ENCODE measurements at places on chromosomes 5 and 9. TPM values are rescaled to one million over a fixed set of nuclear protein-coding genes. Genes with fewer than 3 reads are reported as not detected.
A peak's percentile ranks its signal among the peaks of the same experiment; 100 is the strongest.

DNA sequence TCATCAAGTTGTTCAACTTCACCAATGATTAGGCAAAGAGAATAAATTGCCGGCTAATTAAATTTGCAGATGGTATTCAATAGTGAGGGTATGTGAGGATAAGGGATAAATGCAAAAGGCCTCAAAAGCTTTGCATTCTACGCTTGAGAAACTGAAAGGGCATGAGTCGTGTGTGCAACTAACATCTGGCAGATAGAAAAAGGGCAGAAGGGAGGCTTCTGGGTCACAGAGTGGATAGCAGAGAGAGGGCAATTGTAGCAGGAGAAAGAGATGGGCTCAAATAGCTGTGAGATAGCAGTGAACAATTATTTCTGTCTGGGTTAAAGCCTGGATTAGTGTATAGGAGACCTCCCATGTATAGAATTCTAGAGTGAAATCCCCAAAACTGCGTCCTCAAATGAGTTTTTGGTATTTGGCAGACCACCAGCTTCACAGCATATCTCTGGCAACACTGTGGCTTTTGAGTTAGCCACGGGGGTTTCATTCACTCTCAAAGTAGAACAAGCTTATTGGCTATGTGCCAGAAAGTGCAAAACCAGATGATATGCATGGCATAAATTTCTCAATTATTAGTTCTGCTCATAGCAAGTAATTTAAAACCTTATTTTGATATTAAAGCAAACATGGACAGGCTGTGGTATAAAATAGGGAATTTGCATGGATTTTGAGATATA lies 586.3 kb downstream of the BRINP1 start:
- no peaks in the 10 kb centered on the region for H3K36me3 ChIP-seq
- no peaks in the 10 kb centered on the region for H3K27me3 ChIP-seq
- no peak overlapping the region for H3K4me3 ChIP-seq
- no peak for DNase-seq
- H3K4me1 ChIP-seq, result no peaks in the 10 kb centered on the region

DNA sequence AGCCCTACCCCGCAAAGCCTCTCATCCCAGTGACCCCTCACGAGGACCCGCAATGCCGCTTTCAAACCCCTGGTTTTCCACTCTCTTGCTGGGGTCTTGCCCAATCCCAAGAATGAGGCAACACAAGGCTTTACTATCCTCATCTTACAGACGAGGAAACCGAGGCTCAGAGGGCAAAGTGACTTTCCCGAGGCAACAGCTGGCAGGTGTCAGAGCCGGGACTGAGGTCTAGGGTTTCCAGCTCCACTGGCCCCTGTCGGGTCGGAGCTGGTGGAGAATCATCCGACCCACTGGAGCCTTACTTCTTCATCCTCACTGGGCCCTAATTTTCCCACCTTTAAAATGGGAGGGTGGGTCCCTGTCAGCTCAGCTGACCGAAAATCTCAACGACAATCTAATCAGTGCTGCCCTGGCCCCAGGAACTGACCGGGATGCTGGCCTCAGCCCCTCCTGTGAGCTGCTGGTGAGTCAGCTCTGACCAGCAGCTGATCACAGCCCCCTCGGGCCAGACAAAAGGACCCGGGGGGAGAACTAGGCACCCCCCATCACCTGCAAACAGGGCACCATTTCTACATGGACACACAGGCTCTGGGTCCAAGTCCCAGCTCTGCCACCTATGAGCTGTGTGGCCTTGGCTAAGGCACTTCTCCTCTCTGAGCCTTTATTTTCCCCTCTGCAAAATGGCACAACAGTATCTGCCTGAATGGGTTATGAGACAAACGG lies 72.7 kb upstream of the STXBP1 start:
- no peak for DNase-seq
- H3K4me1 ChIP-seq, result peaks cover 5% of the 10 kb centered on the region
- H3K27ac ChIP-seq, result peak overlapping the region; percentile 40
- H3K27me3 ChIP-seq, result no peaks in the 10 kb centered on the region
- no peaks in the 10 kb centered on the region for H3K36me3 ChIP-seq

DNA sequence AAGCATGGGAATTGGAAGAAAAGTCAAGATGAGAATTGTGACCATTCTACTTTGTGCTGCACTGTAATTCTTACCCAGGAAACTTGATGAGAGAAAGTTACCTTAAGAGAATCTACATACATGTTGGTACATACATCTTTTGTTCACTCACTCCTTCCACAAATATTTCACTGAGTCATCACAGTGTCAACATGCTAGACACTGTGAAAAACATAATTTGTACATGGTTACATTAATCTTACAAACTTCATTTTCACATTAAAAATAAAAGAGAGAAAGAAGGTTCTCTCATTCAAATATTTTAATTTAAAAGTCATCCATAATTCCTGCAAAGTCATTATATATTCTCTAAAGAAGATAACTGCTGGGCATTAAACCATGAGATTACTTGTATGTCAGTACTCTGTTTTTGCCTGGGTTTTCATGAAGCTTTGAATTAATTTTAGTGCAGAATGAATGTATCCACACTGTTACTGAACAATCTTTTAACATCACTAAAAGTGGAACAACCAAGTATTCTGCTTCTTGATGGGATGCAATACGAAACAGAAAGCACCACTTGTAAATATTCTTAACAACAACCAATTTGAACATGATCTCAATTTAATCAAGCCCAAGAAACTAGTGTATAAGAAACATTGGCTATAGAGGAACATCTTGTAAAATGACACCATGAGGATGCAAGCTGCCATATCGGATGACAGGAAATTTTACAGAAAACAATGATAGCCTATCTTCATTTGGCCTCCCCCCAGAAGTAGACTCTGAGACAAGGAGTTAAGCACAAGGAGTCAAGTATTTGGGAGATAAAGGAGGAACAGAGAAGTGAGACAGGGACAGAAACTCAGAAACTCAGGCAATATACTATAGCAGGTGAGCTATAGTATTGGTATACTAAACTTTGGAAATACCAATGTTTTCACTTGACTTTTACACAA lies 28.4 kb downstream of the ERP44 start:
- no peaks in the 10 kb centered on the region for H3K27me3 ChIP-seq
- H3K4me1 ChIP-seq, result no peaks in the 10 kb centered on the region
- no peak for DNase-seq
- no peaks in the 10 kb centered on the region for H3K36me3 ChIP-seq

- no peak for DNase-seq
- H3K4me1 ChIP-seq, result no peaks in the 10 kb centered on the region
- H3K36me3 ChIP-seq, result no peaks in the 10 kb centered on the region
Observed at GRCh38 chr5:136020001-136020382, 8.8 kb upstream of the TGFBI start.

DNA sequence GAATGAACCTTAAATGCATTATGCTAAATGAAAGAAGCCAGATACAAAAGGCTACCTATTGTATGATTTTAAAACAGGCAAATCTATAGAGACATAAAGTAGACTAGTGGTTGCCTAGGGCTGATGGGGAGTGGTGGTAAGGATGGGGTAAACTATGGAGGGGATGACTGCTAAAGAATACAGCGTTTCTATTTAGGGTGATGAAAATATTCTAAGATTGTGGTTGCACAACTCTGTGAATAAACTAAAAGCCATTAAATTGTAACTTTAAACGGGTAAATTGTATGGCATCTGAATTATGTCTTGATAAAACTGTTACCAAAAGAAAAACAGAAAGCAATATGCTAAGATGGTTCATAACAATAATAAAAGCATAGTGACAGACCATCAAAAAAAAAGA lies 21.4 kb downstream of the KLHL3 start:
- no peaks in the 10 kb centered on the region for H3K27me3 ChIP-seq
- no peak overlapping the region for H3K27ac ChIP-seq
- H3K4me1 ChIP-seq, result no peaks in the 10 kb centered on the region
- no peak overlapping the region for H3K4me3 ChIP-seq

OTP gene
- total RNA-seq, result not detected

DNA sequence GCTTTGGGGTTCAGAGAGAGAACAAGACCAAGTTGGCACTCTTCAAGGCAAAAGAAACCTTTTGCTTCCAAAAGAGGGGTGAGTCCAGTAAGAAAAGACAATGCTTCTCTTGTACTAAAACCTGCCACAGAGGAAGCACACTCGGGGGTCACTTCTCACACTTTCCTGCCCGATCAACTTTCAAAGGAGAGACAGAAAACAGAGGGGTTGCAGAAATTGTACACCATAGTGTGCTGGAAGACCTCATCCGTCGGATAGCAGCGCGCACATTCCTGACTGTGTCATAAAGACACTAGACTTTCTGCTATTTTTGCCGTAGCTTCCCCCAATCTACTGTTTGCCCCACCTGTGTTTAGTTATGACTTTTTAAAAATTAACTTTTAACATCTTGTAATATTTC lies 66.9 kb downstream of the OR2K2 start:
- no peak for DNase-seq
- no peaks in the 10 kb centered on the region for H3K27me3 ChIP-seq
- no peaks in the 10 kb centered on the region for H3K4me1 ChIP-seq
- H3K36me3 ChIP-seq, result no peaks in the 10 kb centered on the region
- H3K27ac ChIP-seq, result no peak overlapping the region

DNA sequence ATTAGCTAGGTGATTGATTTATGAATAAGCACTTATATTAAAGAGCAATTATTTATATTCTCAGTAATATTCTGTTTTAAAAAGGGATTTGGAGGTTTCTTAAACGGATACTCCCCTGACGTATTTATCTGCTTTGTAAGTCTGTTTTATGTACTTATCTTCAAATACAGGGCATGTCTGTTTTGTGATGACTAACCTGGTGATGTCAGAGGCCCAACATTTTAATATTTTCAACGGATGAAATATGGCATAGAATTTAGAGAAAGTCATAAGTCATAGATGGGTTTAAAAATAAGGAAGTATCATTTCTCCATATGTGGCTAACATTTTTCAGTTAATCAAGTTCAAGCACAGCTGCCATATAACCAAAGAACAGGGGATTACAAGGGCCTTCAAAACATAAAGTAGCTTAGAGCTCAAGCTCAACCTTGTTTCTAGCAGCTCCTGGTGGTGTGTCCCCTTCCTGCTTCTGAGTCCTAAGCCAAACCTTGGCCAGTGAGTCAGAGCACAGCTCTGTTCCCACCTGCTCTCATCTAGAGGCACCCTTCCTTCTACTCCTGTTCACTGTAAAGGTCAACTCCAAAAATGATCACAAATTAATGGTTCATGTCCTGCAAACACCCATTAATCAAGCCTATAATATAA lies 131.4 kb downstream of the OXCT1 start:
- H3K27me3 ChIP-seq, result no peaks in the 10 kb centered on the region
- no peak for DNase-seq

GRCh38 chr5:9534881-9535517 lies 10.9 kb downstream of the SEMA5A start:
- DNase-seq, result no peak
- H3K27ac ChIP-seq, result no peak overlapping the region
- no peak overlapping the region for H3K4me3 ChIP-seq

DNA sequence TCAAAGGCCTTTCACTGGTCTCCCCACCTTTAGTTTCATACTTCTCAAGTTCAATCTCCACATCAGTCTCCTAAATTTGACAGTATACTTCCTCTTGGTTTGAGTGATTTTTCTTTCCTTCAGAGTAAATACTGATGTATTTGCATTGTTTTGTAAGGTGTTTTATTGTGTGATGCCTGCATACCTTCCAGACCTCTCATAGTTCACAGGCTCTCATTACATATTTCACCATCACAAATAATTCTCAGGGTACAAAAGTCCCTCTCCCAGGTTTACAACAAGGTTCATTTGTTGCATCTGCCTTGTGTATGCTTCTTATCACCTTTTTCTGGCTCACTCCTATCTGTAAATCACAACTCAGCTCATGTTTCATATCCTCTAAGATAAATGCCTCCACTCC lies 22.2 kb upstream of the TUSC1 start:
- no peaks in the 10 kb centered on the region for H3K27me3 ChIP-seq
- no peaks in the 10 kb centered on the region for H3K36me3 ChIP-seq
- H3K4me3 ChIP-seq, result no peak overlapping the region
- no peak for DNase-seq
- no peaks in the 10 kb centered on the region for H3K4me1 ChIP-seq
- H3K27ac ChIP-seq, result no peak overlapping the region

DNA sequence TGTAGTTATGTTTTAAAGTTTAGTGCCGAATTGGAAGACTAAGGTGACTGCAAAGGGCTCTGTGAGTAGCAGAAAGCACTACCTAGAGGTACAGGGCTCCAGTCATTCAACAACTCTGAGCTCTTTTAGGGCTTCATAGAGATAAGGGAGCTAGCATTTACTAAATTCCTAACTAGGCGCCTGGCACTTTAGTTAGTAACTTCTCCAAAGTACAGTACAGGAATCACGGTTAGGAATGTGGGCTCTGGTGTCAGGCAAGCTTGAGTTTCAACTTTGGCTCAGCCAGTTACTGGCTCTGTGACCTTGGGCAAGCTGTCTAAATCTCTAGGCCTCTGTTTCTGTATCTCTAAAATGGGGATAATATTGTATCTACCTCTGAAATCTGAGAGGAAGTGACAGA lies 115.3 kb downstream of the SLIT3 start:
- no peaks in the 10 kb centered on the region for H3K4me1 ChIP-seq
- H3K27ac ChIP-seq, result no peak overlapping the region
- H3K4me3 ChIP-seq, result no peak overlapping the region
- no peak for DNase-seq
- H3K27me3 ChIP-seq, result no peaks in the 10 kb centered on the region

HSPA4 gene
- 91.2 TPM for total RNA-seq

GRCh38 chr9:108264093-108264492 lies 591.7 kb downstream of the ACTL7B start:
- DNase-seq, result no peak
- no peaks in the 10 kb centered on the region for H3K36me3 ChIP-seq
- no peak overlapping the region for H3K4me3 ChIP-seq
- H3K27ac ChIP-seq, result no peak overlapping the region
- no peaks in the 10 kb centered on the region for H3K4me1 ChIP-seq
- H3K27me3 ChIP-seq, result no peaks in the 10 kb centered on the region

DNA sequence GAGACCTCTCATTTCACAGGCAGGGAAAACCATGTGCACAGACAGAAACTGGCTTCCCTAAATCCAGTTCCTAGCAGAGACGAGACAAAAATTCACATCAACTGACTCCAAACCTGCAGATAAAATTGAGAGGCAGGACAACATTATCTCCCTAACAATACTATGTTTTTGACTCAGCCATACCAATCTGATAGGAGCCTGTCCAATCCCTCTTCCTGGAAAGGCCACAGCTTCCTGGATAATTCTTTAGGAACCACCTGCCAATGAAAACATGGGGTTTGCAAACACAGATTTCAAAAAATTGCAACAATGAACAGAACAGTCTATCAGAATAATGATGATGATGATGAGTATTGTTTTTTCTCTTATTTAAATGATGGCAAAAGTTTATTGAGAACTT lies 22.4 kb downstream of the SH3TC2 start:
- H3K4me1 ChIP-seq, result no peaks in the 10 kb centered on the region
- H3K27ac ChIP-seq, result no peak overlapping the region
- DNase-seq, result no peak
- no peaks in the 10 kb centered on the region for H3K27me3 ChIP-seq
- no peaks in the 10 kb centered on the region for H3K36me3 ChIP-seq

C9orf50 gene
- total RNA-seq, result not detected

ISL1 gene
- total RNA-seq, result 1.3 TPM

ZSWIM6 gene
- 24.5 TPM for total RNA-seq
